ENCODE measurements at places on chromosomes 7 and 10.

GRCh38 chr10:18238870-18239485 lies 98.8 kb downstream of the CACNB2 start:
- DNase-seq: no peak

- no peak for DNase-seq
Measured at GRCh38 chr10:34413756-34414587, 401.1 kb downstream of the PARD3 start.

DNA sequence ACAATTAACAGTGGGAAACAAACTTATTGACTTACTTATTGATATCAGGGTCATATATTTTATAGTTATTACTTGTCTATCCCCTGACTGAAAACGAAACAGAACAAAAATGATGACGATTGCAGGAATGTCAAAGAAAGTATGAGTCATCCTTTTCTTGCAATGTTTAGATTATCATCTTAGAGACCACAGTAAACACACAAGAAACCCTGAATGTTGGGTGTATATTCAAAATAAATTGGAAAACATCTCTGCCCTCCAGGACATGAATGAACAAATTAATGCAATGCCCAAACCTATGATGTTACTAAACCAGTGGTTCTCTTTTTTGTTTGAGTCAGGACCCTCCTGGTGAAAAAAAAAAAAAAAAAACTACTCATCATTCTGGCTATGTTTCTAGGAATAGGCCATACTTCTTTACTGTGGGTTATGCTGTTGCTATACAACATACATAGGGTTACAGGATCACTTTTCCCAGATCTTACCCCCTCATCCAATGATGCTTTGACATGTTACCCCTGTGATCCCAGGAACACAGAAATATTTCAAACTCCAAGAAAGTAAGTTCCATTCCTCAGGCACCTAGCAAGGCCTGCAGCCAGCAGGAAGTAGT lies 623.4 kb upstream of the IGFBP3 start:
- DNase-seq: no peak

GRCh38 chr7:155507576-155507975 lies 38.8 kb downstream of the CNPY1 start:
- DNase-seq: no peak

- DNase-seq: no peak
Measured at GRCh38 chr7:98210513-98211220, 572 bp upstream of the BHLHA15 start.

GRCh38 chr10:96138102-96138501 lies 8.0 kb downstream of the ZNF518A start:
- no peak for DNase-seq

GRCh38 chr7:128405471-128406313 lies 4.1 kb downstream of the IMPDH1 start:
- peak; percentile 62 for DNase-seq

GRCh38 chr10:59258890-59259289 lies 82.4 kb downstream of the PHYHIPL start:
- DNase-seq: no peak

DNA sequence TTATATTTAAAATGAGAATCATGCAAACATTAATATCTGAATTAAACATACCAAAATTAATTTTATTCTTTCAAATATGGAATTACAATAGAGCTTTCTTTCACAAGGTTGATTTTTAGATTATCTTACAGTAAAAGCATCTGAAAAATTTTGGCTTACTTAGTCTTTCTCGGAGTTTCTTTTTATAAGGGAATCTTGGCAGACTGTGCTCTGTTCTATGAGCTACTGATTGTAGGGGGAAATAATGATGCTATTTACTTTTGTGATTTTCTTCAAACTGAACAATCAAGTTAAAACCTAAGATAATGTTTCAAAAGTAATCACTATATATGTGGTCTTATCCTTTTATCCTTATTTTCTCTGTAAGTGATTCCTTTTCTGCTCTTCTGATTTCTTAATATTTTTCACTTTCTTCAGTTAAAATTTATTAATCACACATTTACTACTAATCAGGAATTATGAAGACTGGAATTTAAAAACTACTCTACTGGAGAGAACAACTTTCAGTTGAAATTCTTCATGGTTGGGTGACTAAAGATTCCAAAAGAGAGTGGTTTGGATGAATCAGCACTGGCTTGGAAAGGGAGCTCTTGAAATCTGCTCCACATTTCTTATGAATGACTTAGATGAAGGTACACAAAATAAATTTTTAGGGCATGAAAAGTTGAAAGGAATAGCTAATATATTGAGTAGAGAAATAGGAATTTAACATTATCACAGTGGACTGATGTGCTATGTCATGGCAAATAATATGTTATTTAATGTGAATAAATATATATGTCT lies 103.9 kb downstream of the PPP1R9A start:
- no peak for DNase-seq

- DNase-seq: peak; percentile 51
Measured at GRCh38 chr7:3092468-3092867, 48.8 kb upstream of the CARD11 start.
